ENCODE measurements at places on chromosomes 12 and 14.
A peak's percentile ranks its signal among the peaks of the same experiment; 100 is the strongest.

- DNase-seq = no peak
These were observed 21.1 kb downstream of the BDKRB2 start for GRCh38 chr14:96225745-96226151.

DNA sequence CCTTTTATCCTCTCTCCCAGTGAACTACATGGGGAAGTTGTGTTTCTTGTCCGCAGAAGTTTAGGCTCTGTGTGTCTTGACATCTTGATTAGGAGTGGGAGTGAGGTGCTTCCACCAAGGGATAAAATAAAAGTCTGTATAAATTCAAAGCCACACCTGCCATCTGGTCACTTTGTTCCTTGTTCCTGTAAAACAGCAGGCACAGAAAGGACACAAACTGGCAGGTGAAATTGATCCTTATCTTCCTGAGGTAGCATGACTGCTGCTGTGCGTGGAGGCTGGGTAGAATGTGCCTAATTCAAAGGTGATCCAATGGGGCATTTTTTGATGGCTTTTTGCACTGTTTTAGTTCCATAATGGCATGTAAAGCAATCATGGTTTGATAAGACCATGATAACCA is 104.3 kb upstream of the KITLG start:
- DNase-seq = no peak

DNA sequence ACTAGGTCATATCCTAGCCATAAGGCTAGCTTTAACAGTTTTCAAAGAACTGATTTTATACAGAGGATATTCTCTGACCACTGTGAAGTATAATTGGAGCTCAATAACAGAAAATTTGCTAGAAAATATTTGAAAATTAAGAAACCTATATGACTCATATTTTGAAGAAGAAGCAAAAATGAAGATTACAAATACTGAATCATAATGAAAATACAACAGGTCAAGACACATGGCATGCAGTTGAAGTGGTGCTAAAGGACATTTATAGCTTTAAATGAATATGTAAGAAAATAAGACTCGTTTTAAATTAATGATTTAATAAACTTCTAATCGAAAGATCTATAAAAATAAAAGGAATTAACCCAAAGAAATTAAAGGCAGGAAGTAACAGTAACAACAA is 1234.6 kb downstream of the SLC16A7 start:
- DNase-seq = no peak

- peak; percentile 55 for DNase-seq
These were observed 73.1 kb upstream of the CEP83 start for GRCh38 chr12:94532490-94533422.

DNA sequence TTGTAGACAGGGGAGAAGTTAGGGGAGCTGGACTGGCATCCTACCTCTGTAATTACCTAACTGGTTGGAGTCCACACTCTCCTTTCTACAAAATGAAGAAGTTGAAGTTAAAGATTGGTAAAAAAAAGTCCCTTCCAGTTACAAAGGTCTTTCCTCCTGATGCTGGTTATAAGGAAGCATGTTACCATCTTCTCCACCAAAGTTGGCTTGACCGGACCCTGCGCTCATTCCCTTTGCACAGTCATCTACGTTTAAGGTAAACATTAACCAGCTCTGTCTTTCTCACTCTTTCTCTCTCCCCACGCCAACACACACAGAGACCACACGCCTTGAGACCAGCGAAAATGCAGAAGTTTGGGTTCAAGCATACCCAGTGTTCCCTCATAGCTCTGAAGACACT is 11.9 kb downstream of the FBLN5 start:
- DNase-seq = no peak

GRCh38 chr14:38208618-38209562 is 1.2 kb downstream of the SSTR1 start:
- no peak for DNase-seq

- DNase-seq = no peak
These were observed 188.6 kb upstream of the SOX5 start for GRCh38 chr12:24138041-24138440.

DNA sequence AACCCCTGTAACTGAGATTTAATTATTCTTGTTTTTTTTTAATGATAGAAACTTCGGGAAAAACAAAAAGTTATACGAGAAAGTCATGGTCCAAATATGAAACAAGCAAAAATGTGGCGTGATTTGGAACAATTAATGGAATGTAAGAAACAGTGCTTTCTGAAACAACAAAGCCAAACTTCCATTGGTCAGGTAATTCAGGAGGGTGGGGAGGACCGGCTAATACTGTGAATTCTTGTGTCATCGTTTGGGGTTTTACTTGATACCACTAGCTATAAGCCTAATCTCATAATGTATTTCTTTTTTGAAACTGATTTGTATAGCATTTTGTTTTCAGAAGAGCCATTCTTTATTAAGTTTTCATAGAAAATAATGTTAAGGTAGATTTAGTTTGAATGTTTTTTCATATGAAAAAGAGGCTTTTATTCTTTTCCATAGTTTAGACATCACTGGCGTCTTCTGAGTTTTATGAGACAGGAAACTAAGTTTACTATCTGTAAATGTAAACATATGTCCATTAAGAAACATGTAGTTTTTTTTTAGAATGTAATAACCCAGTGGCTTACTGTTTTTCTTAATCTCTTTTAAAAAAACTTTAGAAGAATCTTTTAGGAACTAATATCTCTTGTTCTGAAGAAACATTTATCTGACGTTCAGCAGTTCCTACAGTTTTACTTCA is 62.9 kb upstream of the ATP2A2 start:
- DNase-seq = no peak

DNA sequence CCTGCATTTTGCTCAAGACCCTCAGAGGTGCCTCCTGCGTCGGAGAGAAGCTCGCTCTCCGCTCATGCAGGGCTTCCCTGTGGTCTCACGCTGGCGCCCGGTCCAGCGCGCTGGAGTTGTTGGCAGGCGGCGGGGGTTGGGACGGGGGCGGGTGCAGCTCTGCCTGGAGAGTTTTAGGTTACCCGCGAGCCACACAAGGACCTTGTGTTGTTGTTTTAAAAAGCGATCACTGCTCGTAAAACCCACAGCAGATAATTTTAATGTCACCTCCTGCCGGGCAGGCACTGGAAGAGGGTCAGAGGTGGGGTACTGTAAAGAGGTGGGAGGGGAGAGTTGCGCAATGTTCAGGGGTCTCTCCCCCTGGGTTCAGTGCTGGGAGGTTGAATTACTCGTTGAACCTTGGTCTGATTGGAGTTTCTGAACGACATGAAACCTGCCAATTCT is 850 bp downstream of the SMOC1 start:
- no peak for DNase-seq

GRCh38 chr12:15423629-15424028 is 101.3 kb downstream of the PTPRO start:
- no peak for DNase-seq

GRCh38 chr14:78785265-78785664 is 615.1 kb downstream of the NRXN3 start:
- DNase-seq = no peak

- no peak for DNase-seq
These were observed 1.7 kb downstream of the DYNC1H1 start for GRCh38 chr14:101965770-101966722.

- no peak for DNase-seq
These were observed 199.6 kb upstream of the TMEM260 start for GRCh38 chr14:56379956-56380355.

- DNase-seq = no peak
These were observed 64.5 kb downstream of the NIN start for GRCh38 chr14:50766338-50766886.

DNA sequence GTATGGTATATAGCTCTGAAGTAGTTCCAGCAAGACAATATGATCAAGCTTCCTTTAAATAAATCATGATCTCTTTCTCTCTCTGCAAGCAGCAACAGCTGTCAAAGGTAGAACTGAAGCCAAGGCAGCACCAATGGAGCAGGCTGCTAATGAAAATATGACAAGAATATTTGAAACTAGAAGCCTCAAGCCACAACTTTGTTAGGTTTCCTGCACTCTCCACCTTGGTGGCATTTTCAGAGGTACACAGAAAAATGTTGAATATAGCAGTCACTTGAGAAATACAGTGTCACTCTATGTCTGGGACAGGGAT is 43.8 kb upstream of the PSMA6 start:
- DNase-seq = no peak

DNA sequence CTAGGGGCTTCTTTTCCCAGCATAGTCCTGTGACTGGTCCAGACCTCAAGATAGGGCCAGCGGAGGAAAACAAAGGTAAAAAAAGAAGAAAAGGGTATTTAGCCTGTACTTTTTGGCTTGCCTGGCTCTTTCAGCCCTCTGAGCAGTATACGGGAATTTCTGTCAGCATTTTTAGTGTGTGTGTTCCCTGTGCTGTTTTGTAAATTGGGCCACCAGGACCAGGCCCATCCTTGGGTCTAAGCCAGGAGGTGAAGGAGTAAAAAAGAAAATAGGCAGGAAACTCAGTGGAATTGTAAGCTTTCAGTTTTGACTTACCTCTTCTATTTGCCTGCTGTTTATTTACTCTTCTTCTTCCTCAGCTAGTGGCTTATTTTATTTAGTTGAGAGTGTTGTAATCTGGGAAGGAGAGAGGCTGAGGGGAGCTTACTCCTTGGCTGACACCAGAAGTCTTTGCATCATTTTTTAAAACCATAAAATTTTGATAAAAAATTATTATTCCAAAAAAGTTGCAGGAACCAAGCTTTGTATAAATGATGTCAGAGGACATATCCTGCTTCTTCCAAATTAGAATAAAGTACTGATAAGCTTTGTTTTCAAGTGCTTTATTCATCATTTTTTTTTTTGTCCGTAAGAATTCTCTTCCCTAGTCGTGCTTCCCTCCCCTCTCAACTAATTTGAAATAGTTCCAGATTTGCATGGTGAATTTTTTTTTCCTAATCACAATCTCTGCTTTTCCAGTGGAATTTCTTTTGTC is 63.7 kb downstream of the DIP2B start:
- DNase-seq = no peak

GRCh38 chr14:49950275-49951228 is 57.7 kb downstream of the ARF6 start:
- DNase-seq = no peak

All from GM06990 (cell line).